ENCODE measurements at places on chromosomes 16 and 17.

GRCh38 chr17:17077861-17078732 is 35.8 kb downstream of the MPRIP start:
- no peak for DNase-seq

- no peak for DNase-seq
These were observed 20.4 kb downstream of the NFATC3 start for GRCh38 chr16:68105611-68106010.

DNA sequence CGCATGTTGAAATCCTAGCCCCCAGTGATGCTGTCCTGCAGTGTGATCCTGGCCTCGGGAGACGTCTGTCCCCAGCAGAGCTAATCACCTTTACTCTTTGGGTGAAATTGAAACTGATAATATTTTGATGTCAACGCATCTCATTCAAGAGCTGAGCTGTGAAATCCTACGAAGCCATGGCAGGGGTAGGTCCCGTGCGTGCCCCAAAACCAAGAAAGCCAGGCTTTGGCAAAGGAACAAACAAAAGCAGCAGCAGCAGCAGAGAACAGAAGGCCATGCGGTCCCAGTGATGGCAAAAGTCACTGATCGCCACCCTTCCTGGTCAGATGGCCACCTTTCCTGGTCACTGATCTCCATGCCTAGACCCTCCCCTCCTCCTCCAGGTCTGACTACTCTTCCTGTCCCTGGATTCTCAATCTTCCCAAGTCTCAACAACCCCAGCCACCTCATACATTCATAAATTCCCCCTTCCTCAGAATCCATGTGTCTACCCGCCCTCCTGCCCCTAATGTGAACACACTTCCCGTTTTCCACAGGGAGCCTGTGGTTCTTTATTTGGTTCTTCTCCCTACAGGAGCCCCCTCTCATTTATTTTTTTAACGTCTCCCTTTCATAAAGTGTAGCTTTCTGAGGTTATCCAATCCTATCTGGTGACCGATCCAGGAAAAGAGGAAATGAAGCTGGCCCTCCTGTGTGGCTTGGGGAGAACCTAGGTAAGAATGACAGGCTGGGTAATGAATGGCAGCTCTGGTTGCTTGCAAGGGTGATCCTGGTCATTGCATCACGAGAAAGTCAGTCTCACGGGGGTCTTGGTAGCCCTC is 50.3 kb downstream of the CPPED1 start:
- DNase-seq = no peak

DNA sequence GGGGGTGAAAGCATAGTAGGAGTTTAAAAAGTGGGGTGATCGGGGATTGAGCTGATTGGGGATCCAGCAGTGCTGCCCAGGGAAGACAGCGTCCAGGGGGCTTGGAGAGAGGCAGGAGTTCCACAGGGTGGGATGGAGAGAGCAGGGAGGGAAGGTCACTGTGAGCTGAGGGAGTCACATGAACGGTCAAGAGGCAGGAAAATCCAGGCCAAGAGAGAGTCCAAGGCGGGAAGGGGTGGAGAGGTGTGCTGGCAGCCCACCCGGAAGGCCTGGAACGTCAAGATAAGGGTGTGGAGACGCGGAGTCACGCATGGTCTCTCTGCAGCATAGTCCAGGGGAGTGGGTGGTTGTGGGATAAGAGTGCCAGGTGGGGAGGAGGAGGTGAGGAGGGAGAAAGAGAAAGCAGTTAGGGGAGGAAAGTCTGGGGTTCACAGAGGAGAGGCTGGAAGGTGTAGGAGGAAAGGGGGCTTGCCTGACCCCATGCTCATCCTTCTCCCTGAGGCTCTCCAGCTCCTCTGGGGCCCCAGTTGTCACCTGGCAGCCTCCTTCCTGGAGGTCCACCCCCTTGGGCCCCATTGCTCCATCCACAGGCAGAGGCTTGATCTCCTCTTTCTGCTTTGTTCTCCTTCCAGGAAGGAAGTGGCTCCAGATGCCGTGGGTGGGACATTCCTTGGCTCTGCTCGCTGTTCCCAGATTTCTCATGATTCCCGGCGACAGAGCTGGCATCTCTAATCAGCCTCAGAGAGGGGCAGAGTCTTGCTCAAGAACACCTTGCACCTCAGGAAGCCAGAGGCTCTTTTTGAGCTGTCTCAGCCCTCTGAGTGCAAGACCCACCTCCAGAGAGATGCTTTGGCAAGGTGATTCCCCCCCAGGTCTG is 28.7 kb downstream of the CCR7 start:
- no peak for DNase-seq

GRCh38 chr16:66849549-66849948 is 5.3 kb downstream of the CA7 start:
- no peak for DNase-seq

DNA sequence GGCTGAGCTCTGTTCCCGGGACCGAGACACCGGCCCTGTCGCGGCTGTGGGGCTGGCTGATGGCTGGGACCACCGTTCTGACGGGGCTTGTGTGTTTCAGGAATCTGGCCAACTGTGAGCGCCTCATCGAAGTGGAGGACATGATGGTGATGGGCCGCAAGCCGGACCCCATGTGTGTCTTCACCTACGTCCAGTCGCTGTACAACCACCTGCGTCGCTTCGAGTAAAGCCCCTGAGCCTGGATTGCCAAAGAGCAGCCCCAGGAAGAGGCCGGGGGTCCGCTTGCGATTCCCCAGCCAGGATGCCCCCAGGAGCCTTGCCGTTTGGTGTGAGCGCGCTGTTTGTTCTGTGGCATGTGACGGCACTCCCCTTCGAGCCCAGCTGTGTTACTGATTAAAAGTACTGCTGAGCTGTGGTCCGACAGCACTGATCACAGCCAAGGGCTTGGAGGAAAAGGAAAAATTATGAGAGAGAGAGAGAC is 23.0 kb downstream of the SMTNL2 start:
- DNase-seq = no peak

DNA sequence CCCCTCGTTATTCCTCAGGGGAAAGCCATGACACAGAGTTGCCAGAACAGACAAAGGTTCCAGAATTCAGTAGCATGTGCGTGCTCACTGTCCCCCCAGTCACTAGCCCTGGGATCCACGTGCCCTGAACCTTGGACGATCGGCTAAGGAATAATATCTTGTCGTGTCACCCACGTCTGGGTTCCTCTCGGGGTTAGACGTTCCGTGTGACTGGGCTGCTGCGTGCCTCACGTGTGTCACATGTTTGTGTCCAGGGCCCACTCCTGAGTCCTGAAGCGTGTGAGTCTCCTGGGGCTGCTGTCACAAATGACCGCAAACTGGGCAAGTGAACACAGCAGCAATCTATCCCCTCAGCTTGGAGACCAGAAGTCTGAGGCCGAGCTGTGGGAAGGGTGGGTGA is 12.4 kb upstream of the ZNF469 start:
- no peak for DNase-seq

DNA sequence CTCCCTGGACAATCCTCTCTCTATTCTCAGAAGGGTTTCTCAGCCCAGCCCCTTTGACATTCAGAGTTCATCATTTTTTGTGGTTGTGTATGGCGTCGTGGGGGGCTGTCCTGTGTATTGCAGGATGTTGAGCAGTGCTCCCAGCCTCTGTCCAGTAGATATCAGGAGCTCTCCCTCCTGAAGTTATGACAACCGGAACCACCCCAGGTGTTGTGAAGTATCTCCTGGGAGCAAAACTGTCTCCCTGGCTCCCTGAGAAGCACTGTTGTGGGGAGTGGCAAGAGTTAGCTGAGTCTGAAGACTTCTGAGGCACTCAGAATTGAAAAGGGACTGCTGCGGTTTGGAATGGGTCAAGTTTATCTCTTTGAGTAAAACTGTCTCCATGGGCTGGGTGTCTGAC is 55.9 kb upstream of the MGAT5B start:
- DNase-seq = no peak

DNA sequence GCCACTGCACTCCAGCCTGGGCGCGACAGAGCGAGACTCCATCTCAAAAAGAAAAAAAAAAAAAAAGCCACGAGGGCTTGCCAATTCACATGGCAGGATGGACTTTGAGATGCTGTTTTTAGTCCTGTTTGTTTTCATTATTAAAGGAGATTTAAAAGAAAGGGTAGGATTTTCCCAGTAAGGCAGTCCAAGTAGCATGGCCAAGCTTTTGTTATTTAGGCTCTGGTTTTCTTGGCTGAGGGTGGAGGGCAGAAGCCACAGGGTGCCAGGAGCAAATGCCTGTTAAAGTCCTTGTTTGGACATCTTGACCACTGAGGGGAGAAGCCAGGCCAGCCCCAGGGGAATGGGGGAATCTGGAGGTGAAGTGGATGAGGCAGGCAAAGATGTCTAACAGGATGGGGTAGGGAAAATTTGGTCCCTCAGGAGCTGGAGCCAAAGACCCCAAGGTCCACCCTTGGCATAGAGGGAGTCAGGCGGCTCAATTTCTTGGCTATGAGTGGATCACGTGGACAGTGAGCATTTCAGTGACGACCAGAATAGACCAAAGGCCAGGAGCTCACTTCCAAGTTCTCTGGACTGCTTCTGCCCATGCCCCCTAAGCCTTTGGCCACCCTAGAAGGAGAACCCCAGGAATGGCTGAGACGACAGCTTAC is 20.8 kb upstream of the PLLP start:
- DNase-seq = no peak

- no peak for DNase-seq
These were observed 100.6 kb upstream of the ZNF750 start for GRCh38 chr17:82940226-82941020.

GRCh38 chr17:50470426-50470825 is 1.7 kb upstream of the CHAD start:
- peak; percentile 52 for DNase-seq

DNA sequence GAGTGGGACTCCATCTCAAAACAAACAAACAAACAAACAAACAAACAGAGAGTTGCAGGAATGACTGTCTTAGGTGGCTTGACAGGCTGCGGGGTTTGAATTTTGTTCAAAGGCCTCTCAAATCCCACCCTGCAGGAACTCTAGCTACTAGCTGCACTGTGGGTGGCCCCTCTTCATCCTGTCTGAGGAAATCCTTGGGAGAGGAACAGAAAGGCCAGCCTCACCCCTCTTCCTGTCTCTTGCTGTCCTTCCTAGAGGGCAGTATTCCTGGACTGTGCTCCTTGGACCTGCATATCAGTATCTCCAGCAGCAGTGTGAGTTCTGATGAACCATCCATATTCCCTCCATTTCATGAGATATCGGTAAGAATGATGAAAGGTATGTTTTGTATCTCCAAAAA is 2.0 kb upstream of the CCDC92B start:
- DNase-seq = no peak

DNA sequence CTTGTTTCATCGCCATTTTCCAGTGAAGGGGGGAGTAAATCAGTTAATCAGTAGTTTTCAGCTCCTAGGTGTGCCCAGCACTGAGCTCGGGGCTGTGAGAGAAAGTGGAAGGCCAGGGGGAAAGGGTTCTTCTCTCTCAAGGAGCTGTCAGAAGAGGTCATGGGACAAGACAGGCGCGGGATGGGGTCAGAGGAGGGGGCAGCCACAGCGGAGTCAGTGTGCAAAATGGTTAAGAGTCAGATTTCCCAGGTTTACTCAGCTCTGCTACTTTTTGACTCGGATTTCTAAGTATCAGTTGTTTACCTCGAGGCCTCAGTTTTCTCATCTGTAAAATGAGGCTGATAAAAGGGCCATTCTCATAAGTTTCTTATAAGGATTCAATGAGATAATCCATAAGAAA is 4.3 kb upstream of the XYLT1 start:
- DNase-seq = no peak

All from NCI-H526 (cell line).